NCI-H187 (cell line): ENCODE measurements at places on chromosomes 2 and 18.

GRCh38 chr2:106858810-106859209, 27.2 kb downstream of the ST6GAL2 start:
- no peak for DNase-seq

DNA sequence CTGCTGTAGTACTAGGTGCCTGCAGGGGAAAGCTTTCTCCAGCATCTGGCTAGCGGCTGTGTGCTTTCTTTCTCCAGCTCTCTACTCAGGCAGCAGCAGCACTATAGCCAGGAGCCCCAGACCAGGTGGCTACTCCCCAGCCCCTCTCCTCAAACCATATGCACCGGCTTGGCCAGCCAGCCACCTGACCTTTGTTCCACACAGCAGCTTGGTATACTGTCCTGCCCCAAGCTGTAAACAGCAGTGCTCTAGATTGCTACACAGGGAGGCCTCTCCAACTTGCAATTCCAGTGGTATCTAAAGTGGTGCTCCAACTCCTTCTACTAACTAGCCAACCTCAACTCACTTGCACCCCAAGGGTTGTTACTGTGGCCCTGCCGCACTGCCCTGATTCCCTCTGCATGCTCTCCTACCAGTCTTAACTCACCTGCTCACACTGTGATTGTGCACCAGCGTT, 19.6 kb downstream of the LDAH start:
- DNase-seq = no peak

DNA sequence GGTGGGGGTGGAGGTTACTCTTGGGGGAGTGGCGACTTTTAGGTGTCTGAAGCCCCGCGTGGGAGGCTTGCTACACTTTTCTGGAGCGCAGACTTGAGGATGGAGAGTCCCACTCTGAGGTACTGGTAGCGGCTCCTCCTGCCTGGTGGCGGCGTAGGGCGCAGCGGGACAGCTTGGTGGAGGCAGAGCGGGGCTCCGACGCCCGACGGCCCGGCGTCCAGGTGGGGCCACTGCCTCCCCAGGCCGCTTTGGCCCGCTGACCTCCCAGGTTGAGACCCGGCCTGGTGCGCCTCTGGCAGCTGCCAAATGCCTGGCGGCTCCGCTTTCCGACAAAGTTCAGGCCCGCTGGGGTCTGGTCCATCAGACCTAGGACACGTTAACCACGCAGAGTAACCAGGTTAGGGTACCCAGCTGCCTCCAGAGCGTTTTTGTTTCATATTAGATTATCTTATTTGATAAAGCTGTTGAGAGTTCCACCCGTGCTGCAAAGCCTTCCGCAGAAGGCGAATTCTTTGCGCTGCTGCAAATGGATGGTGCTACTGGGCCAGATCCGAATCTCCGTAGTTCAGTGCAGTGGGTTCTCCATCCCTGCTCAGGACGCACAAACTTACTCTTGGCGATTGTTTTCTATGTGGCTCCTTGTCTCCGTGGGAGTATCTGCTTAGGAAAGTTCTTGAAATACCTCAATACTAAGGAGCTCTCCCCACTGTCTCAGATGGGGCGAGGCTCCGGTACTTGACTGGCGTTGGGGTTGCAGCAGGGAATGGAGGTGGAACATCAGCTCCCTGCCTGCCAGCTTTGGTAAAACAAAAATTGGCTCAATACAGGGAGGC, 405.9 kb downstream of the XIRP2 start:
- DNase-seq = no peak

- no peak for DNase-seq
These were observed 12.8 kb upstream of the PSD4 start for GRCh38 chr2:113160962-113161361.

DNA sequence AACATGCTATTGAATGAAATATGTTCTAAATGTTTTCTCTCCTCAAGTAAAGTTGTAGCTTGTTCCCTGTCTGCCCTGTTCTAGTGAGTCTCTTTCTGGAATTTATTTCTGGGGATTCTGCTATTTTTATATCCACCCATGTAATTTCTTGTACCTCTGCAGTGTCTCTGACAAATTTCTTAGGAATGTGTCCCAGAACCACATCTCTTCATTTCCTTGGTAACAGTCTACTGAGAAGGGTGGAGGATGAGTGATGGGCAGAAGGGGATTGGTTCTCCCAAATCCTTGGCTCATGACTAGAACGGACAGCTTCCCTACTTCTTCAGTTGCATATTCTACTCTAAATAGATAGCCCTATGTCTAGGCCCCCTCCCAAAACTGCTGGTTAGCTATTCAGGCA, 490.6 kb upstream of the LINC00305 start:
- no peak for DNase-seq
